Stimulated activated CD8-positive, alpha-beta memory T cell treated with anti-CD3 and anti-CD28 coated beads, Interleukin-7, amount 100 ng/mL, for 1 hour (primary cell): ENCODE measurements at places on chromosomes 7 and 10.

- DNase-seq = no peak
Observed at GRCh38 chr10:116201011-116201410, 72.0 kb downstream of the GFRA1 start.

DNA sequence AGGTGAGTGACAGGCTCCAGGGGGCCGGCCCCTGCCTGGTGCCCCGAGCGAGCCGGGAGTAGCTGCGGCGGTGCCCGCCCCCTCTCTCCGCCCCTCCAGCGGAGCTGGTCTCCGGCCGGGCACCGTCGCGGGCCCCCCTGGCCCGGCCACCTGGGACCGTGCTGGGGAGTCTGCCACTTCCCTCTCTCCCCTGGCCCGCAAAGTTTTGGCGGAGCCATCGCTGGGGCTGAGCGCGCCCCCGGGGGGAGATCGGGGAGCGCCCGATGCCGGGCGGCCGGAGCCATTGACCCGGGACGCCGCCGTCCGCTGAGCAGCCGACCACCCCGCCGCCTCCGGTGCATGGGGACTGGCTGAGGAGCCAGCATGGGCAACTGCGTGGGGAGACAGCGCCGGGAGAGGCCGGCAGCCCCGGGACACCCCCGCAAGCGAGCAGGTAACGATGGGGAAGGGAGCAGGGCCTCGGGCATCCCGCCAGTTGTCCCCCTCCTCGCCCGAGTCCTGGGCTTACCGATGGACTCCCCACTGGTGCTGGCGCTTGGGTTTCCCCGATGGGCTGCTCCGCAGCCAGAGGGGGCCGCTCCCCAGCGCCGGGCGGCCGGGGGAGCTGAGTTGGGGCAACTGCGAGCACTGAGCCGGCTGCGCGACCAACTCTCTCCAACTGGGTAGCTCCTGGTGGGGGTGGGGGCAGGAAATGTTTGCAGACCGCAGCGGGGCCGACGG, at the start of gene UBTD1:
TSS of gene UBTD1 (plus strand) at position 84 of the 720 bp plus-strand sequence. CDS start at position 364, 280 bp downstream.
- no peak for DNase-seq

DNA sequence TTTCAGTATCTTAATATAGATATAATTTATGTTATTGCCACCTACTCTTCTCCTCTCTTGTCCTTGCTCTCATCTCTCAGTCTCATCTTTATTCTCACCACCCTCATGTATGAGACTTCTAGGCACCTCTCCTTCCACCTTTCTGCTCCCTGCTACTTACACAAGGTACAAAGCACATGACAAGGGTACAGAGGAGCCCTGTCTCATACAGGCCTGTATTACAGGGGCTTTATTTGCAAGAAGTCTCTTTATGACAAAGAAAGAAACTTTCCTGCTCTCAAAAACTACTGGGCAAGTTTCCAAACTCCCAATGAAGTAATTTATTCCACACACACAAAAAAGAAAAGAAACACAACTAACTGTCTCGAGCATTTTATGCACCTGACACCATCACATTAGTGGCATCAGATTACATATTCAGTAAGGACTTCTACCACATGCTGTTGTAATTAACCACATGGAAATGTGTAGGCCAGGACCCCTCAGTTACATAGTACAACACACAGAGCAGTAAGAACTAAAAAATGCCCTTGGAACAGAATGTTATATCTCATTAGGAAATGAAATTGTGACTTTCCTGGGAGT, 253.1 kb downstream of the FZD1 start:
- no peak for DNase-seq

DNA sequence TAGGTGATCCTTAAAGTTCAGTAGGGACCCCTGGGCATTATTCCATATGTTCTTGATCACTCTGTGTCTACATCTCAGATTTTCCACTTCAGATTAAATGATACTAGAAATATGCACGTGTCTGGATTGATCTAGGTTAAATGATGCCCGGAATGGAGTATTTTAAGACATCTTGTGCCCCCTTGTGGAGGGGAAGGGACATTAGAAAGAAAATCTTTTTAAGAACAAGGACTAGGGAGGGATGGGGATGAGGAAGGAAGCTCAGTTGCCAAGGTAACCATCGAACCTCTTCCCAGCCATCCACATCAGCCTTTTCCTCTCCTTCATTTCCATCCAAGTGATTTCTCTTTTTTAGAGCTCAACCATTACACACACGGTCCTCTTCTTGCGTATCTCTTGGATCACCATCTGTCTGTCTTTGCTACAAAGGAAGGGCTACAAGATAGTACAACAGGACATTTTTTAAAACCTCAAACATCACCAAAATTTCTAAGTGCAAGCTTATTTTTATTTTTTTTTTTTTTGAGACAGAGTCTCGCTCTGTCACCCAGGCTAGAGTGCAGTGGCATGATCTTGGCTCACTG, 40.5 kb downstream of the PRSS2 start:
- no peak for DNase-seq

DNA sequence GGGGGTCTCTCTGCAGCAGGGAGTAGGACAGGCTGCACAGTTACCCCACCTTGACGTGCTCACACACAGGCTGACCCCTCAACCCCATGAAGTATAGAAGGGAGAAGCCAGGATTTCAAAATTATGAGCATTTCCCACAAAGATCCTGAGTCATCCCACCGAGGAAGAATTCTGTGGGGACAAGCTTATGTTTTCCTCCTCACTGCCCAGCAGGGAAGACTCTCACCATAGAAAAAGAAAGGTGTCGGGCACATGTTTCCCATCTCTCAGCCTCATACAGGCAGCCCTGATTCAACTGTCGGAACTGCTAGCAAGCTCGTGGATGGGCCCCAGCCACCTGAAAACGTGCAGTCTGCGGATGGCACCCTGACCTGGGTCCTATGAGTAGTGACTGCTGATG, 499.7 kb upstream of the MKI67 start:
- DNase-seq = no peak

GRCh38 chr7:84364708-84365107, 170.1 kb upstream of the SEMA3A start:
- DNase-seq = no peak

GRCh38 chr7:40922316-40922670, 780.6 kb downstream of the INHBA start:
- no peak for DNase-seq

- DNase-seq = no peak
Observed at GRCh38 chr7:16509829-16510228, 16.8 kb upstream of the LRRC72 start.

GRCh38 chr10:120039826-120040225, 147.3 kb downstream of the SEC23IP start:
- no peak for DNase-seq
